T-helper 2 cell (primary cell): ENCODE measurements at places on chromosomes 1 and 21.

DNA sequence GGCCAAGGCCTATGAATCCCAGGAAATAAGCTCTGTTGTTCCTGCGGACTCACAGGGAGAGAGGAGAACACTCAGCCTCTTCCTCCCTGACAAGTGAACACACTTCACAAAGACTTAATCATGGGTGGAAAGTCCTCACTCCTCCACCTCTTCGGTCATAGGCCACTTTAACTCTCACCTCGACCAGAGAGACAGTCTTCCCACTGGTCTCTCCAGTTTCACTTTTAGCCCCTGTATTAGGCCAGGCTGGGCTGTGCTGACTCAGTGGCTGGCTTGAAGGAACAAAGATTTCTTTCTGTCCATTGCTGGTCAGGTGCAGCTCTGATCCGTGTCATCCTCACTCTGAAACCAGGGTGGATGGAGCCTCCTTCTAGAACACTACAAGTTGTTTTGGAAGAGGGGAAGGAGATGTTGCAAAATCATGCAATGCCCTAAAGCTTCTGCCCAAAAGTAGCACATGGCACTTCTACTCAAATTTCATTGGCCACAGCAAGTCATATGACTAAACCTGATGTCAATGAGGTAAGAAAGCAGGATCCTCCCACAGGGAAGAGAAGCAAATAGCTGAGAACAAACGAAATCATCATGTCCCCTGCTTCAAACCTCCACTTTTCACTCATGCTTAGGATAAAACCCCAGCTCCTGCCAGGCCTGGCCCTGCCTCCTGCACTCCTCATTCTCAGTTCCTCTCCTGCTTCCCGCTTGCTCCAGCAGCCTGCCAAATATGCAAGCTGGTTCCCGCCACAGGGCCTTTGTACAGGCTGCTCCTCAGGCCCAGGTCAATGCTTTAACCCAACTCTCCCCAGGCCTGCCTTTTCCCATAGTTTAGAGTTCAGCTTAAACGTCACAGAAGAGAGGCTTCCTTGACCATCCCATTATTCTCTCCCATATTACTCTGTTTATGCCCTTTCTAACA lies 150.5 kb upstream of the RUNX3 start:
- DNase-seq, result no peak

DNA sequence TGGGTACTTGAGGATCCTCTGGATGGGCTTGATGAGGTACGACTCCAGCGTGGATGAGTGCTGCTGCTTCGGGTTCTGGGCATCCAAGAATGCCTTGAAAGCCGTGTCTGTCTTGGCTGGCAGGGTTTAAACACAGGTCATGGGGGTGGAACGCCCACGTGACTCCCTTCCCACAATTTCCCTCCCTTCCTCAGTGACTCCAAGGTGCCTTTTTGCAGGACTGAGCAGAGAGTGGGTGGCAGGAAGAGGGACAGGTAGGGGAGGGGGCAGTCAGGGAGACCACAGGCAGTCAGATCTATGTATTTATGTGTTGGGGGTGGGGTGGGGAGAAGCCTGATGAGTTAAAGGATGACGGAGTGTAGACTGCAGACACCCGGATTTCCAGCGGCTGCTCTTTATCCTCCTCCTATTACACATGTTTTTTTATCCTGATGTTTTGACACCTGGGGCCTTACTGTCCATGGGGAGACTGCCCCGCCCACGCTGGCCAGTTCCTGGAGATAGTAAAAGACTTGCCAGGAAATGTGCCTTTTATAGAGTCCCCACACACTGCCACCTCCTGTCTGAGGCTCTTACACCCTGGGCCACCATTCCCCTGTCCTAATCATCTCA lies 103.2 kb upstream of the KRTAP19-8 start:
- DNase-seq, result no peak

DNA sequence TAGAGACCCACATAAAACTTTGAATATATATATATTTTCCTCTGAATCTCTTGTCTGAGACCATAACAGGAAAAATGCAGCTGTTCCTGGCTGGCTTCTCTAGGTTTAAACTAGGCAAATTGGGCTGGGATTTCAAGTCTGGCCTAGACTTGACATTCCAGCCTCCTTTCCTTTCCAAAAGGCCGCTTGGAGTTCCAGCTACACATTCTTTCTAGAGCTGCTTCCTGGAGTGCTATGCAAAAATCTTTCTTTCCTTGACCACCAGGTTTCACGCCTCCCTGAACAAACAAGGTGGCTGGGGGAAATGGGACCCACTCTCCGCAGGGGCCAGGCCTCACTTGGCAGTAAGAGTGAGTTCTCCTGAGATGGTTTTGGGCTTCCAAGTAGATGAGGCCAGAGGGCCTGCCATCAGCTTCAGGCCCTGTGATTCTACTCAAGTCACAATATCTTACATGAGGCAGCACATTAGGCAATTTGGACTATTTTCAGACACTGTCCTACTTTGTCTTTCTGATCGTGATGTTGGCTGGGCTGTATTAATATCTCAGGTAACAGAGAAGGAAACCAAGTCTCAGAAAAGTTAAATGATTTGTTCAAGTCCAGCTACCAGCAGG lies 102.4 kb downstream of the FAM78B start:
- no peak for DNase-seq

GRCh38 chr1:32509939-32510338 lies 29.3 kb upstream of the ZBTB8A start:
- no peak for DNase-seq

- no peak for DNase-seq
Observed at GRCh38 chr1:242886137-242886536, 361.6 kb upstream of the PLD5 start.

- DNase-seq, result no peak
Observed at GRCh38 chr1:167767761-167768160, 46.0 kb downstream of the MPZL1 start.

DNA sequence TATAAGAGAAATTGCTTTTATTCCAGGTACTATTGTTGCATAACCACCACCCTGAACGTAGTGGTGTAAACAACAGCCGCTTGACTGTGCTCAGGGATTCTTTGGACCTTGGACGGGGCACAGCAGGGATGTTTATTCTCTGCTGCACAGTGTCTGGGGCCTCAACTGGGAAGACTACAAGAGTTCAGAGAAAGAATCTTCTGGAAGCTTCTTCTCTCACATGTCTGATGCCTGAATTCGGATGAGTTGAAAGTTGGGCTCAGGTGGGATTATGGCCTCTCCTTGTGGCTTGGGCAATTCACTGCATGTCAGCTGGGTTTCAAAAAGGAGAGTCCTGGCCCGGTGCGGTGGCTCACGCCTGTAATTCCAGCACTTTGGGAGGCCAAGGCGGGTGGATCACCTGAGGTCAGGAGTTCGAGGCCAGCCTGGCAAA lies 19.0 kb upstream of the SSBP3 start:
- no peak for DNase-seq

- no peak for DNase-seq
Observed at GRCh38 chr1:19053486-19053885, 97.0 kb upstream of the IFFO2 start.

DNA sequence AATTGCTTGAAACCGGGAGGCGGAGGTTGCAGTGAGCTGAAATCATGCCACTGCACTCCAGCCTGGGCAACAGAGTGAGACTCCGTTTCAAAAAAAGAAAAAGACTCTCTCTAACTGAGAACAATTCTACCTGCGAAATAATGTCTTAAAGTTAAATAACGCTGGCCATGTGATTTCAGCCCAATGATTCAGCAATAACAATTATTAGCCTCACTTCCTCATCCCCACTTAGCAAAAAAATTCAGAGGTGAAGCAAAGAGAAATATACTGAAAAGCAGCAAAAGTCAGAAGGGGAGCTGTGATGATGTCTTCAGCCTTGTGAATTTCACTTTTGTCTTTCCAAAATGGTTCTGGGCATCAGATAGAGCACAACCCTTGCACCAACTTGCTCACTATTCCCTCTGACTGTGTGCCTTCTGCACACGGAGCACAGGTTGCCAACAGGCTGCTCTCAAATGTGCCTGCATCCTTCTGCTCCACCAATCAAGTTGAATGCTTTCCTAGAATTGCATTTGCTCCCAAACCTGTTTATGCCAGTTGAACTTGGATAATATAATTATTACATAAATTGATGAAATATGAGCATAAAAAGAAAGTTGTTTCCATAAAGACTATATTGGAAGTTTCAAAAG lies 79.8 kb upstream of the IPO9 start:
- DNase-seq, result no peak

DNA sequence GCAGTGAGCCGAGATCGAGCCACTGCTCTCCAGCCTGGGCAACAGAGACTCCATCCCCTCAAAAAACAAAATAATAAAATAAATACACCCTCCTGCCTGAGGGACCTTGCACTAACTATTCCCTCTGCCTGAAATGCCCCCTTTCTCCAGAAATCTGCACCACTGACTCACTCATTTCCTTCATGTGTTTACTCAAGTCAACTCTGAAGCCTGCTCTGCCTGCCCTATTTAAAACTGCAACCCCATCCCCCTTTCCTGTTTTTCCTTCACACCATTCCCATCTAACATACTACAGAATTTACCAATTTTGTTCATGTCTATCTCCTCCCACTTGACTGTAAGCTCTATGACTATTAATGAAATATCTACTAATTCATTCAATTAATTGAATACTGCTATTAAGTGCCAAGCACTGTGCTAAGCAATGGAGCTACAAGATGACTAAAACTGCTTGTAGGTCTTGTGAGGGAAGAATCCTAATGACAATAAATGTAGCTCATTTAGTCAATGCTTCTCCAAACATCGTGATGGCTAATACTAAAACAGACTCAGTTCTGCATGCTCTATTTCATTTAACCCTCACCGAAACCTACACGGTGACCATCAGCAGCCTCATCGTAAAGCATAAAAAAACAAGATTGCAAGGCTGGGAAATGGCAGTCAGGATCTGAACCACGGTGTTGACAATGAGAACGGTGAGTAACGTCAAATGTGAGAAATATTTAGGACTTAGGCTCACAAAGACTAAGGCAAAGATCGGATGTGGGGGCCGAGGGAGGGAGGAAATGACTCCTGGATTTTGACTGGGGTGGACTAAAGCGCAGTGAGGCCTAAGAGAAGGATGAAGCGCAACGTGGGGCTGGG lies 749 bp upstream of the TMEM39B start:
- no peak for DNase-seq

DNA sequence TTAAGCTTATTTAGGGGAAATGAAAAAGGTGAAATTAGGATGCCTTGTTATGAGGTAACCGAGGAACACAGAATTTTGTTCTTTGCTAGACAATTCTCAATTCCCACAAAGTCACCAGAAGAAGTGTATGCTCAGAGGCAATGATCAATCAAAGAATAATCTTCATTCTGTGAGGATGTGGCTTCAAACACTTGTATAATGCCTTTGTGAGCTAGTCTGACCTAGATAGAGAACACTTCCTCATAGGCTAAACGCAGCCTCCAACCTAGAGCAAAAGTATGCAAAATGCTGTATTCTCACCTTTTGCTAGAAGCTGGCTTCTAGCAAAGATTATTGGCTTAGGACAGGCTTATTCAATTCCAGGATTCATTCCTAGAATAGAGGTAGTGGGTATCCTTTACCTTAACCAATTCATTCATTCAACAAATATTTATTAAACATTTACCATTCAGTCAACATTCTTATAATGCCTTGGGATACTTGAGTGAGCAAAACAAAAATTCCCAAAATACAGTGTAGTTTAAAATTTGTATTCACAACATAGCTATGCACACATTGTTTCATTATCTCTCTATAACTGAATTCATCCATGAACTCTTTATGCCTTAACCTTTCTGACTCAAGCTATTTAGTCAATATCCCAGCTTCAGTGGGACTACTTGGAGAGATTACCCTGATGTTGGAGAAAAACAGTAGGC lies 530.2 kb downstream of the PTPRC start:
- no peak for DNase-seq

DNA sequence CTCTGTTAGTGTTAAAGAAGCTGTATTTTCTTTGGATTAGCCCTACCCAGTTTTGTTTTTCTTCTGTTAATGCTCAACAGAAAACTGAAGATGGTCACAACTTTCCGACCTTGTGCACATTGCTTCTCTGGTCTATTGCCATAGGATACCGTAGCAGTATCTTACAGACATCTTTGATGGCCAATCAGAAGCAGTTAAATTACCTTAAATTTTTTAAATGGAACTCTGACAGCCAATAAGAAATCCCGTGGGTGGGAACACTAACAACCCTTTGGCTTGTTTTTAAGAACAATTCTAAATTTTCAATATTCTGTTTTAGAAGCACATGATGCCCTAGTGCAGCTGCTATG lies 17.2 kb downstream of the NFYC start:
- no peak for DNase-seq

GRCh38 chr21:42164064-42164789 lies 54.7 kb upstream of the ABCG1 start:
- DNase-seq, result peak; percentile 42

DNA sequence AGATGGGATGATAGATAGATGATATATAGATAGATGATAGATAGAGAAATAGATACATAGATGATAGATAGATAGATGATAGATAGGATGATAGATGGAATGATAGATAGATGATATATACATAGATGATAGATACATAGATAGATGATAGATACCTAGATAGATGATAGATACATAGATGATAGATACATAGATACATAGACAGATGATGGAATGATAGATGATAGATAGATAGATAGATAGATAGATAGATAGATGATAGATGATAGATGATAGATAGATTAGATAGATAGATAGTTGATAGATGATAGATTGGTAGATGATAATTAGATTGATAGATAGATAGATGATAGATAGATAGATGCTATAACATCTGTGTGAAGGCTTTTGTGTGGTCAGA lies 201.7 kb upstream of the RAB4A start:
- DNase-seq, result no peak

GRCh38 chr1:54850737-54851136 lies 36.3 kb downstream of the DHCR24 start:
- no peak for DNase-seq

DNA sequence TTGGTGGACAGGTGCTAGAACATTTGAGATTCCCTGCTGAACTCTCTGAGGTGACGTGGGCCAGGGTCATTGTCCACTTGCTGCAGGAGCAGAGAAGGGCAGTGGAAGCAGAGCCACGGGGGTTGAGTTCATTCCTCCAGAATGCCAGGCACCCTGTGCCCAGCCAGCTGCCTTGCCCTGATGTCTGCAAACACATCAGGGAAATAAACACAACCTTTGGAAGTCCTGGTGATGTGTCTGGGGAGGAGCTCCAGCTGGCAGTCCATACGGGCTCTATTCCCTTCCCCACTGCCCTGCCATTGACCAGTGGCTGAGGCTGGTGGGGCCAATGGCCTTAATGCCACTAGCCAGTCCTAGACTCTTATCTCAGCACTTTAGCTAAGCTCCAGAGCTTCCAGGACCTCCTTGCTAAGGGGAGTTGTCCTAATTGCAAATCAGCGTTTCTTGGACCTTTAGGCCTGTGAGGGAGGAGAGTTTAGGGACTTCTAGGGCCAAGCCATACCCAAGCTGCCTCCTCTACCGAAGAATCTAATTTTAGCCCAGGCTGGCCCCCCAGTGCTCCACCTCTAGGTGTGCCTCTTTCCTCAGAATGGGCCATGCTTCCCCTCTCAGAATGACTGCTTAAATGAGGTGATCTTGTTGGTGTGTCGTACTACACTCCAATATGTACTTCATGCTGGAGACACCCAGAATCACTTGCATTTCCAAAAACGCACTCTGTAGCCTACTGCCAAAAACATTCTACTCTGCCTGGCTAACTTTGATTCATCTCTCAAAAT lies 25.9 kb upstream of the MFSD2A start:
- no peak for DNase-seq

GRCh38 chr1:24415910-24416665 lies 486 bp downstream of the NIPAL3 start:
- DNase-seq, result no peak
